Activated CD8-positive, alpha-beta T cell treated with anti-CD3 and anti-CD28 coated beads for 36 hours (primary cell): ENCODE measurements at places on chromosomes 16 and 17. TPM values are rescaled to one million over a fixed set of nuclear protein-coding genes. Genes with fewer than 3 reads are reported as not detected.

GRCh38 chr17:62986549-62986948 is 20.5 kb downstream of the TANC2 start:
- peaks cover 10% of the 10 kb centered on the region for H3K36me3 ChIP-seq
- no peak overlapping the region for H3K4me3 ChIP-seq
- no peak overlapping the region for H3K27ac ChIP-seq
- DNase-seq: no peak
- H3K4me1 ChIP-seq: no peaks in the 10 kb centered on the region

Gene ABCA3
- total RNA-seq: 3.6 TPM

DNA sequence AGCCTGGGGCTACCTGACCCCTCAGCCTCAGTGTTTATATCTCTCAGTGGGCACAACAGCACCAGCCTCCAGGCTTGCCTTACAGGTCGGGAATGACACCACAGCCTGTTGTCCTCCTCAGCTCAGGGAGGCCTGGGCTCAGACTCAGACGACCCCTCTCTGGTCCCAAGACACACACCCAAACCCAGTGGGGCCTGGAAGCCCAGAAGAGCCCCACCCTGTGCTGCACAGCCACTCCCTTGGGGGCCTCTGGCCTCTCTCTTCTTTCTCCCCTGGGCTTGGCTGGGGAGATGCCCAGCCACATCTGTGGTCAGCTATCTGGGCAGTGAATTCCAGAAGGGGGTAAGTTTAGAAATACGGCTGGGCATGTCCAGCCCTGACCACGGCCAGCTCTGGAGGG is 2.4 kb downstream of the NATD1 start:
- peaks cover 10% of the 10 kb centered on the region for H3K4me1 ChIP-seq
- no peak overlapping the region for H3K4me3 ChIP-seq
- H3K36me3 ChIP-seq: no peaks in the 10 kb centered on the region
- no peak overlapping the region for H3K27ac ChIP-seq
- no peaks in the 10 kb centered on the region for H3K27me3 ChIP-seq

DNA sequence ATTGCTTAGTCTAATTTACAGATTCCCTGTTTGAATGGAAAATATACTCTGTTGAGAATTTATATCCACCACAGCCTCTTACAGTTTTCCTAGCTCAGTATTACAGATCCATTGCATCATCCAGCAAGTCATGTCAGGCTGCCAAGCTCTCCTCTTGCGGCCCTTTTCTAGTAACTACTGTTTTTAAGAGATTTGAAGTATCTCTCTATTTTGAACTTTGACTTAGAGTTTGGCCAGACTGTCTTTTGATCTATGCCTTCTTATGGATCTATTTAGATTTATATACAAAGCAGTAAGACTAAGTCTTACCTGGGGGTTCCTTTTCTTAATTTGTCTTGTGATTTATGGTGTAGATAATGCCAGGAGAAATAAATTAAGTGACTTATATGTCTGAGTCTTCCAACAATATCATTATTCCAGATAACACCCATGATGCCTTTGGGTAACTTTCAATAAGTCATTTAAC is 53.1 kb upstream of the ABCC11 start:
- no peak overlapping the region for H3K4me3 ChIP-seq
- peak overlapping the region; percentile 84 for H3K27ac ChIP-seq
- no peaks in the 10 kb centered on the region for H3K27me3 ChIP-seq
- no peak for DNase-seq
- peaks cover 34% of the 10 kb centered on the region for H3K36me3 ChIP-seq
- H3K4me1 ChIP-seq: peaks cover 9% of the 10 kb centered on the region

Gene NME3
- 37.8 TPM for total RNA-seq
